ENCODE measurements at places on chromosomes 6 and 20. TPM values are rescaled to one million over a fixed set of nuclear protein-coding genes. Genes with fewer than 3 reads are reported as not detected.
A peak's percentile ranks its signal among the peaks of the same experiment; 100 is the strongest.

GRCh38 chr6:3620389-3620788, 131.1 kb downstream of the PXDC1 start:
- DNase-seq = no peak

DNA sequence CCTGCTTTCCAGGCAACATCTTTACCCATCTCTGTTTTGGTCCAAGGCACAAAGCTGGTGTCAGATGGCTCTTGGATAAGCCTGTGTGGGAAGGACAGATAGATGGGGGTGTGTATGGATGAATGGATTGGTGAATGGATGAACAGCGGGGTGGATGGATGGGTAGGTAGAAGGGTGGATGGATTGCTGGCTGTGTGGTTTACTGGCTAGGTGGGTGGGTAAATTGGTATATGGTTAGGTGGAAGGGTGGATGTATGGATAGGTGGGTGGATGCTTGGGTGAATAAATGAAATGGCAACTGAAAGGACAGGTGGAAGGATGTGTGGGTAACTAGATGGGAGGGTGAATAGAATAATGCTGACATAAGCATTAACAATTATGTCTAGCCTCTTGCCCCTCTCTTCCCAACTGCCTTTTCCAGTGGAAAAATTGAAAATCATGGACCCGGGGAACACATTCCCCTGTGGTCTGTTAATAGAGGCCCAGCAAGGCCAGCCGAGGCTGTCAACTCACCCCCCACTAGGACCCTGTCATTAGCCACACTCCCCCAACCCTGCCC, 43.8 kb upstream of the RSPO4 start:
- no peak for DNase-seq

The TMEM14C gene
- total RNA-seq = 204 TPM

The NOX3 gene
- total RNA-seq = not detected

DNA sequence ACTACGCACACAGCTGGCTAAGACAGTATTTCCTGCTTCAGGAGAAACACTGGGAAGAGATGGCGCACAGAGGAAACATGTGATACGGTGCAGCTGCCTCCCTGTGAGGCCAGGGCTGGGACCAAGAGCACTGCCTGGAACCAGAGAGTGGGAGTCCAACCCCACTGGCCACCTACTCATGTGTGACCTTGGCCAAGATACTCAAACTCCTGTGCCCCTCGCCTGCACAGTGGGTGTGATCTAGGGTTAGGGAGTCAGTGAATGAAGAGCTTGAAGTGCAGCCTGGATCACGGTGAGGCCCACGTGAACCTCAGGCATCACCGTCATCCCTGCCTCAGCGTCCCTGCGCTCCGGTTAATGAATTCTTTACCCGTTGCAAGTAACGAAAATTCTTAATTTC, 41.7 kb upstream of the MPC1 start:
- DNase-seq = no peak

DNA sequence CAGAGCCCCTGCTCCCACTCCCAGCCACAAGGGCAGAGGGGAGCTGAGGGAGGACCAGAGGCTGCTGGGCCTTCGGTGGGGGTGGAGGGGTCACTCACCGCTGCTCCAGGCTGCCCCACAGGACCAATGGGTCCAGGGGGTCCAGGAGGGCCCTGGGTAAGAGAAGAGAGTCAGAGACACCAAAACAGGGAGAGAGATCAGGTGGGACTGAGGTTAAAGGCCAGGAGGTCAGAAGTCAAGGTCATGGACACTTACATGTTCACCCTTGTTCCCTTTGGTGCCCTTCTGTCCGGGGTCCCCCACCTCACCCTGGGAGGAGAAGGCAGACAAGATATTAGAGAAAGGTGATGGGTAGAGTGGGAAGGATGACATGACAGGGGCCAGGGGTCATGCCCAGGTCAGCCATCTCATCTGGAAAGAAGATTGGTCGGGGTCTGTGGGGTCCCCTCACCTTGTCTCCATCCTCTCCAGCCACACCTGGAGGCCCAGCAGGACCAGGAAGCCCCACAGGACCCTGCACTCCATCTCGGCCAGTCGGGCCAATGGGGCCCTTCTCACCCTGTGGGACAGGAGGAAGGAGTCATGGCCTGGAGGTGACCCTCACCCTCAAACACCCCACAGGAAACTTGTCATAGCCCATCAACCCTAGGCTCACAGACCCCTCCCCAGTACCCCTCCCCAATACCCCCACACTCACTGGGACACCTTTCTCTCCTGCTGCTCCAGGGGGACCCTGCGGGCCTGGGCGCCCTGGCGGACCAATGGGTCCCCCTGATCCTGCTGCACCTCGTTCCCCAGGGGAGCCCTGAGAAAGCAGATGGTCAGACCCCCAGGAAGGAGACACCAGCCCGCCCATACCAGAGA, 21.0 kb downstream of the COL11A2 start:
- DNase-seq = no peak

GRCh38 chr20:29740601-29740950, 1516.9 kb upstream of the DEFB115 start:
- no peak for DNase-seq

- no peak for DNase-seq
Observed at GRCh38 chr6:103183831-103184411, 1675.8 kb downstream of the HACE1 start.

The TCP1 gene
- total RNA-seq = 310 TPM

DNA sequence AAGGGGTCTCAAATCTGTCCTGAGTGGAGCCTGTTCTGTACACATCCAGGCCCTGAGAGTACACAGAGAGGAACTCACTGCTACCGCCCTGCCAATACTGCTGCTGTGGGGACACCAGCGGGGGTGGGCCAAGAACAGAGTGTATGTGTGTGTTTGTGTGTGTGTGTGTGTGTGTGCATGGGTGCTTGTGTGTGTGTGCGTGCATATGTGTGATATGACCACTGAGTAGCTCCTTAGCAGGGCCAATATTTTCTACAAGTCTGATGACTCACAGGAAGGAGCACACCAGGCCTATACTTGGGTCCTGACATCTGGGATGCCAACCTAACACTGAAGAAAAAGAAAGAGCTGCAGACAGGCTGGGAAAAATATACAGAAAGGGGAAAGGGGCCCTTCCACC, 1.4 kb downstream of the RAET1E start:
- DNase-seq = peak; percentile 76

DNA sequence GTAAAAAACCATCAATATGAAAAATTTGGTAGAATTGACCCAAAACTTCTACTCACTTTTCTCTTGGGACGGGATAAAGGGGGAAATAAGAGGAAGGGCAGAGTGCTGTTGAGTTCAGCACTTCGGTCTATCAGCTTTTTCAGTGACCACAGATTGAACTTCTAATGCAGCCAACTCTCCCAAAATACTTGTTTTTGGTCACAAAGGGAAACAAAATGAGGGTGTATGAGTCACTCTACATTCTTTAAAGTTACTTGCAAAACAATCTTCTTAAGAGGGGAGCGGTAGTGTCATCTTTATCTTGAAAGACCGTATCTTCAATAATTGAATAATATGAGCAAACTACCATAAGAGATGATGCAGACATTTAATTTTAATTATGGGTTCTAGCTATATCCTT, 661.3 kb downstream of the CD109 start:
- DNase-seq = peak; percentile 77

Measured in M059J (cell line).